ENCODE measurements at places on chromosomes 6 and 20.

- DNase-seq = no peak
Observed at GRCh38 chr20:51425347-51426106, 117.0 kb downstream of the NFATC2 start.

GRCh38 chr6:40722553-40723258 is 135.5 kb upstream of the LRFN2 start:
- no peak for DNase-seq

DNA sequence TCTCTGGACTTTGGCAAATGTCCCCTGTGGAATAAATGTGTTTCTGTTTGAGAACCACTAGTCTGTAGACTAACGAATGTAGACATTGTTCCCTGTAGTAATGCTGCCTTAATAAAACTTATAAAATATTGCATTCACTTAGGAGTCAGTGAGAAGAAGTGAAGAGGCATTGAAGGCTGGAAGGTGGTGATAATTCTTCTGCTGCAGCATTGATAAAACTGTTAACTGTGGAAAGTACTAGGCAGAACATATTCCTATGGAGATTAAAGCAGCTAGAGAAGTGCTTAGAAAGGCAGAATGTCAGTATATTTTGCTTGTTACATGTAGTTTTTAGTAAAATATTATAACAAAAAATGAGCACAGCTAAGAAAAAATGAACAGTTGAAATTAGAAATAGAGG is 4.8 kb downstream of the PGK2 start:
- DNase-seq = no peak

DNA sequence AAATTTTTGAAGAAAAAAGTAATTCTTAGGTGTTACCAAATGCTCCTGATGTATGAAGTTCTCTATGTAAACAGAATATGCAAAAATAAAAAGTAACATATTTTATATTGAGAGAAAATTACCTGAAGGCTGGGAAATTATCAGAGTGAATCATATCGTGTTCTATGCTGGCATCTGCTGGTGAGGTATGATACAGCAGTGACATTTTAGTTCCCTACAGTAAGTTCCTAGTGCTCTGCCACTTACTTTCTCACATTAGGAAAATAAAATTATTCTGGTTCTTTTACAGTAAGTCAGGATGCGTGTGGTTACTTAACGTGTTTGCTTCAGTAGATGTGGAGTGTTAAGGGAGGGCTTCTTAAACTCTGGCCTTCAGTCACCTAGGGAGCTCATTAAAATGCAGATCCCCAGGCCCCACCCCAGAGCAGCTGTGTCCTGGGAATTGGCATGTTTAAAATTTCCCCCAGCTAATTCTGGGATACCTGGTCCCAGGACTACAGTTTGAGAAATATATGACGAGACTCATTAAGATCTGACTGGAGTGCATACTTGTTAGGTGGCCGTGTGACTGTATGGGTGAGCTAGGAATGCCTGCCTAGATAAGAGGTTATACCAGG is 3.2 kb downstream of the ACTR5 start:
- no peak for DNase-seq

GRCh38 chr6:105212587-105212986 is 32.8 kb upstream of the POPDC3 start:
- no peak for DNase-seq

DNA sequence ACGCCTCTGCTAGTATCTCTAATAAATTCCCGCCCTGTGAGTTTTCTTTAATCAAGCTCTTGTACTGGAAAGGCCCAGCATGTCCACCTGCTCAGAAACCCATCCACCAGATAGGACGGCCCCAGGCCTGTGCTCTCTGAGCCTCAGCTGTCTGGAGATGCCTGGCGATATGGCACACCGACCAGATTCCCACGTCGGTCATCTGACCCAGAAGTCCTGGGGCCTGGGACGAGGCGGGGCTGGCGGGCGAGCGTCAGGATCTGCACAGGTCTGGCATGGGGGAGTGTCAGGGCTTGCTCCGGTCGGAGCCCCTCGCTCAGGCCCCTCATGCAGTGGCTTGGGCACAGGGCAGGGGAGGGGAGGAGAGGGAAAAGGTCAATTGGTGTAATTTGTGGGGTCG is 10.2 kb downstream of the RNASET2 start:
- no peak for DNase-seq

GRCh38 chr6:37693079-37693478 is 4.6 kb downstream of the MDGA1 start:
- no peak for DNase-seq

GRCh38 chr6:42105156-42105648 is 37.2 kb downstream of the C6orf132 start:
- no peak for DNase-seq

GRCh38 chr6:88725111-88725975 is 238.1 kb downstream of the RNGTT start:
- DNase-seq = no peak

DNA sequence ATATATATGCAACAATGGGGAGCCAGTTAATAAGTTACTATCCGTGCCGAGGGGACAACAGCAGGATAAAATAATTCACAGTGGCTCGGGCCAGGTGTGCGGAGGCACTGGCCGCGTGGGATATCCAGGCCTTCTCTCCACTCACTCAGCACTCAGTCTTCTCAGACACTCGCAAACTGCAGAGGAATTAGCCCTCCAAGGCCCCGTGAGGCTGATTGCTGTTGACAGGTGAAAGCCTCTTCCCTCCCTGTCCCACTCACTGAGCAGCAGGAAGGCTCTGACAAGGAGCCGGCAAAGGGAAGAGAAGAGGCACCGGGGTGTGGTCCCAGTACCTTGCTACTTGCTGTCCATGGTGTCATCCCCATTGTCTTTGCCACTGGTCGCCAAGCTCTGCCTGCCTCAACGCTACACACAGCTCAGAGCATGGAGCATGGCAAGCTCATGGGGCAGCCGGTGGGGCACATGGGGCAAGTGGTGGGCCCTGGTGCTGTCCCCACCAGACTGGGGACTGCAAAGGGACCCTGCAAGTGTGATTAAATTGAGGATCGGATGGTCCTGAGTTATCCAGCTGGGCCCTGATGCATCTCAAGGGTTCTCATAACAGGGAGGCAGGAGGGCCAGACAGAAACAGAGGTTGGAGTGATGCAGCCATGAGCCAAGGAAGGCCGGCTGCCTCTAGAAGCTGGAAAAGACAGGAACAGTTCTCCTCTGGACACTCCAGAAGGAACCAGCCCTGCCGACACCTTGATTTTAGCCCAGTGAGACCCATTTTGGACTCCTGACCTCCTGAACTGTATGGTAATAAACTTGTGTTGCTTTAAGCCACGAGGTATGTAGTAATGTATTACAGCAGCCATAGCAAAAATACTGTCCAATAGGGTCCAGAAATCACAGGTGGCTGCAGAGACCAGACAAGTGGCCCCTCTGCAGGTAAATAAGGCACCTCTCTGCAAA is 119.7 kb downstream of the PSMB1 start:
- no peak for DNase-seq

GRCh38 chr6:105359419-105360370 is 43.2 kb downstream of the PREP start:
- DNase-seq = no peak

- DNase-seq = no peak
Observed at GRCh38 chr6:130559166-130559565, 193.3 kb downstream of the TMEM200A start.

DNA sequence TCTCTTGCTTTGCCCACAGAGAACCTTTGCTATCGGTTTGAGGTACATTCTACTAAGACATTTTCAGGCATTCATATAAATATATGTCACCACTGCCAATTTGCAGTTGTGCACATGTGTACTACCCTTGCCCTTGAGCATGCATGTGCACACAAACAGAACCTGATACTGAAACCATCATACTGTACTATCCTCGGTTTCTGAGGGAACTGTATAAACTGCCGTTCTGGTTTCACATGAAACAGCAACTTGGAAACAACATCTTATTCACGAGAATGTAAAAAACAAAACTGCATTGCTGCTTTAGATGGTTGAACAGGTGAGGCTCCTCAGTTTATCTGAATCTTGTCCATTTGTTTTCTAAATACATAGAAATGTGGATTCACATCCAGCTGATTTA is 151.2 kb upstream of the TMEM170B start:
- DNase-seq = no peak

DNA sequence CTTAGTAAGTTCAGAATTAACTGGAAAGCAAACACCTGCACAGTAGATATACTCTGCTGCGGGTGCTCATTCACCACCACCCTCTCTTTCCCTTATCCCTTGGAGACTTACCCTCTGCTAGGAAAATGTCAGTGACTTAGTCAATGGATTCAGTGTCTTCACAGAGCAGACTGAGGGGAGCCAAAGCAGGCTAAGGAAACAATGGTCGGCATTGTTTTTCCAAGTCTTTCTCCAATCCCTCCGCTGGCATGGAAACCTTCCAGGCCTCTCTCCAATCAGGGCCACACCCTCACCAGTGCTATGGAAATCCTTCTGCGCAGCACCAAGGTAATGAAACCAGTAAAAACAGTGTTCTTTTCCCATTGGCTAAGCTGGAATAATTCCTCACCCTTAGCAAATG is 531.2 kb downstream of the TFAP2B start:
- DNase-seq = no peak

Data from CD4-positive, alpha-beta T cell treated with Interferon gamma for 1 hour (primary cell).